ENCODE measurements at places on chromosomes 16 and 17.
A peak's percentile ranks its signal among the peaks of the same experiment; 100 is the strongest.

GRCh38 chr16:48003206-48003907, 152.4 kb downstream of the ABCC12 start:
- no peak for DNase-seq

GRCh38 chr17:45320931-45321461, 4.2 kb upstream of the MAP3K14 start:
- DNase-seq: no peak

GRCh38 chr17:74623693-74624093, at the start of gene CD300E:
CD300E (minus strand) TSS chr17:74623738; CDS start chr17:74623621, 117 bp downstream.
- DNase-seq: no peak

GRCh38 chr17:77006971-77007649, 133.7 kb upstream of the SEC14L1 start:
- DNase-seq: no peak

- DNase-seq: no peak
These were observed 14.0 kb upstream of the SPHK1 start for GRCh38 chr17:76370261-76370993.

DNA sequence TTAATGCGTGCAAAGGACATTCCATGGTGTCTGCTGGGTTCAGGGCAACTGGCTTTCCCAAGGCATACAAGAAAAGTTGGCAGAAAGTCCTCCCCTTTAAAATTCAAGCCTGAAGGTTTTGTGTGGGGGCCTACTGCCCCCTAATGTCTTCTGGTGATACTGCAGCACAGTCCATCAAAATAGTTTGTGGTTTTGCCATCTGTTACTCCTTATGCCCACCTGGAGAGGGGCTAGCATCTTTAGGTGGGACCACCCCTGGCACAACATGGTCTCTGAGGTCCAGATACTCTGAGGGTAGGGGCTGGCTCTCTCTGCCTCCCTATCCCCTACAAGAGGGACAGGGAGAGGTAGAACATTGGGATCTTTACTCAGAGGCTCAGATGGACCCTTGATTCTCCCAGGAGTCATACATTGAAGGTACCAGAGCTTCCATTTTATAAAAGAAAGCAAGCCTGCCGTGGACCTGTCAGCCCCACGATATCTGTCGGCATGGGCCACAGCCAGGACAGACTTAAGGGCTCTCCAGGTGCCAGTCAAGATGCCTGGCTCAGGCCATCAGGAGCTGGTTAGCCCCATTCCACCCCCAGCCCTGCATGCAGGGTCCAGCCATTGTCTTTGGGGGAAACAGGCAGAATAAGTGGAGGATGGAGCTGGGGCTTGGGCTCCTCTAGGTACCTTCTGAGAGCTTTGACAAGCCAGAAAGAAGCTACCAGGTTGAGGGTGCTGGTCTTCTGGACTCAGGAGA, 6.3 kb downstream of the ESRP2 start:
- no peak for DNase-seq

- no peak for DNase-seq
These were observed 860.4 kb upstream of the SOX9 start for GRCh38 chr17:71260366-71260940.

GRCh38 chr17:57109393-57110151, 24.5 kb downstream of the AKAP1 start:
- no peak for DNase-seq

- no peak for DNase-seq
These were observed 116.8 kb downstream of the ANKRD11 start for GRCh38 chr16:89373355-89374110.

DNA sequence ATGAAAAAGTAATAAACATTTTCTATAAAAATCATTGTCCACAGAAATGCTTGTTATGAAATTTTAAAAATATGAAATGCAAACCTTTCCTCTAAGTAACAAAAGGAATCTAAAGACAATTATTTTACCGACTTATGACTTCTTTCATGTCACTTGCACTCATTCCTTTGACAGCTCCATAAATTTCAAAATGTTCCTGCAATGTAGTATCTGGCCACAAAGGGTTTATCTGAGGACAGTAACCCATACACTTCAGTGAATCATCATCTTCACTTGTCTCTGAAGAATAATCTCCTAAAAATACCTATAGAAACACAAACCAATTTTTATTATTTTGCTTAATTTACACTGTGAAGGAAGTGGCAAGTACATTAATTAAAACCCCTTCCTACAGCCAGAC, 25.6 kb upstream of the ABCA10 start:
- DNase-seq: no peak

DNA sequence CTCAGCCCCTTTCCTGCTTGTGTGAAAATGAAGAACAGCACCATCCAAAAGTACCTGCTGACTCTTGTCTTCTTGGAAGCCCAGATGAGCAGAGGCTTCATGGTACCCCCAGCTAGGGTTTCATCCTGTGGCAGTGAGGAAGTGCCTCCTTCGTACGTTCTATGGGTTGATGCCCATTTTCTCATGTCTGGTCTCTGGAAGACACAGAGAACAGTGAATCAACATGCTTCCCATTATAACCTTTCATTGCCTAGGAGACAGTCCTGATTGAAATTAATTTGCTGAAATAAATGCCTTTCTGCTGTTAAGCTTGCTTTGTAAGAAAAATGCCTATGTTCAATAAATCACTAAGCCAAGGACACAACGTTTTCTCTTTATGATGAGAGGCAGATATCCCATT, 36.5 kb downstream of the RCVRN start:
- DNase-seq: no peak

- DNase-seq: no peak
These were observed 61.4 kb downstream of the KATNIP start for GRCh38 chr16:27611340-27611739.

- DNase-seq: no peak
These were observed 354.1 kb upstream of the TNRC6C start for GRCh38 chr17:77604301-77604972.

- no peak for DNase-seq
These were observed 85.0 kb downstream of the NOG start for GRCh38 chr17:56678249-56679114.

DNA sequence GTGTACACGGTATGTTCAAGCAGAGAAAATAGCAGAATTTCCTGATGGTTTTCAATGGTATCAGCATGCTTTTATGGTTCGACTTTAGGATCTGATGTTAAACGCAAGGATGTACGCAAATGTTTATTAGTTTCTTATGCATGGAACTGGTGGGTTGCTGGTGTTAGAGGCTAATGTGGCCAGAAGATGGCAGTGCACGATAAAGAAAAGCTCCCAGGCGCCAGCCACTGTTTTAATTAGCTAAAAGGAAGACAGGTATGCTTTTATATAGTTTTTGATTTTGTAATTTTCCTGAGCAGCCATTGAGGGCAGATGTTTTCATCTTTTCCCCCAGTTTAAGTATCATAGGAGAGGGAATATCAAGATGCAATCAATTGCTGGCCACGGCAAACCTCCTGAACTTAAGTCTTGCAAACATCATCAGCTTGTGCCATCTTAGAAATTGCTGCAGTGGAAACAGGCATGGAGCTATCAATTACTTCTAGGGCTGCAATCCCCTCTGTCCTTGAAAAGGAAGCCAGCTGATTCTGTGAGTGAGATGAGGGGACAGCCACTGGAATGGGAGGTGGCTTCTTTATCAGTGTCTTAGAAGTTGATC, 648.5 kb upstream of the RBFOX1 start:
- peak; percentile 6 for DNase-seq

- DNase-seq: no peak
These were observed 149.1 kb downstream of the PRKCA start for GRCh38 chr17:66451188-66452149.

- no peak for DNase-seq
These were observed 10.5 kb upstream of the SALL1 start for GRCh38 chr16:51161440-51162195.

- DNase-seq: no peak
These were observed 1629.5 kb upstream of the GOT2 start for GRCh38 chr16:60363566-60363965.

DNA sequence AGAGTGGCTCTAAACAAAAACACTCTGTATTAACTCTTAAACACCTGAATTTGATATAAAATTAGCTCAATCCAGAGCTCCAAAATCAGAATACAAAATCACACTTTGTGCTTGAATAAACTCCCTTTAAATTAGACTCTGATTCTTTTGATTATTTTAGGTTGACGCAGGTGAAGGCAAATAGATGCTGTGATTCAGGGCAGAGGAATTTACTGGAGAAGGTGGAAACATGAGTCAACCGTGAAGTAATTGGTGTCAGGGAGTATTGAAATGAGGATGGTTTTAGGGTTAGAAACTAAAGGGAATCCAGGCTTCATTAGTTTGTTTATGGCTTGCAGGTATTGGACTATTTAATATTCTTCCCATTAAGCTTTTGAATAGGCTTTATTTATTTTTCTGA, 37.1 kb upstream of the TEKT1 start:
- no peak for DNase-seq

DNA sequence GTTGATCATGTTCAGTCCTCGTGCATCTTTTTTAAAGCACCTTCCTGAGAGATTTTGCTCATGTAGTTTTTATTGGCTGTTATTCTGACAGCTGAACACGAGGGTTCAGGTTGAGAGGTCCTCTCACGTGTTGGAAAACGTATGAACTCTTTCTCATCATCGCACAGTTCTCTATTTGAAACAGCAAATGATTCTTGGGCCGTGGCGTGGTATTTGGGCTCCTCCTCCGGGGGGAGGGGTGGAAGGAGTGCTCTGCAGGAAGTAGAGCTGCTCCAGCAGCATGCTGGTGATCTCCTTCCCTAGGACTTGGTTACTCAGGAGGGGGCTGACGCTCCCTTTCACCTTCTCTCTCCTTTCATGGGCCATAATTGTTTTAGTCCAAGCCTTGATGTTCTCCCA, 70.4 kb downstream of the KSR1 start:
- DNase-seq: no peak

DNA sequence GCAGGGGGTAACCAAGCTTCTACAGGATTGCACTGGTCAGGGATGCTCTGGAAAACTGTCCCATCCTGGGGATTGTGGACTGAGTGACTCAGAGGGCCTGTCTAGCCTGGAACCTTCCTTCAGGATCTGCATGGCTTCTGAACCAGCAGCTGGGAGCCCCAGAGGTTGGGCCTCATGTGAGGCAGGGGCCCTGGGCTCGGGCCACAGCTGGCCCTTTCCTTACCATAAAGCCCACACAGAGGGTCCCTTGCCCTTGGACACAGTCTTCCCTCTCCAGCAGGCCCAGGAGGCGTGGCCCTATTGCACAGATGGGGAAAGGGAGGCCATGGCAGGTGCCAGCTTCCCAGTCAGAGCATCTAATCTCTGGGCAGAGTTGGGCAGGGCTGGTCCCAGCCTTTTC, 30.5 kb downstream of the ADCY7 start:
- DNase-seq: no peak

DNA sequence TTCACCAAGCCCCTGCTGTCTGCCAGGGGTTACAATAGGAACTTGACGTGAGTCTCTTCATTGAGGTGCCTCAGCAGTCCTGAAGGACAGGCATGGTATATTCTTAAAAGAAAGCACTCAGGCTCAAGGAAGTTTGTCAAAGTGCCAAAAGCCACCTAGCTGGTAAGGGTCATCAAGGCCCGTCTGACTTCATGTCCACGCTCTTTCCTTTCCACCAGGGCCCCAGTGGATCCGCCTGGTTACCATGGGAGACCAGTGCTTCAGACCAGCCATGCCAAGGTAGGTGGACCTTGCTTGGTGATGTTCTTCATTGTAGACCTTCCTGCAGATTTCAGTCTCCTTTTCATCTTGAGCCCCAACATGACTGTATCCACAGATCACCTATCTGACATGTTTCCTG, 27.6 kb upstream of the CCL1 start:
- no peak for DNase-seq

GRCh38 chr17:43224146-43224705, 4.2 kb downstream of the CCDC200 start:
- DNase-seq: no peak

- DNase-seq: no peak
These were observed 371.5 kb downstream of the KIF2B start for GRCh38 chr17:54194268-54194667.

- DNase-seq: no peak
These were observed 4.8 kb downstream of the CD2BP2 start for GRCh38 chr16:30350134-30350871.

- DNase-seq: no peak
These were observed 42.4 kb upstream of the LONP2 start for GRCh38 chr16:48201515-48202201.

DNA sequence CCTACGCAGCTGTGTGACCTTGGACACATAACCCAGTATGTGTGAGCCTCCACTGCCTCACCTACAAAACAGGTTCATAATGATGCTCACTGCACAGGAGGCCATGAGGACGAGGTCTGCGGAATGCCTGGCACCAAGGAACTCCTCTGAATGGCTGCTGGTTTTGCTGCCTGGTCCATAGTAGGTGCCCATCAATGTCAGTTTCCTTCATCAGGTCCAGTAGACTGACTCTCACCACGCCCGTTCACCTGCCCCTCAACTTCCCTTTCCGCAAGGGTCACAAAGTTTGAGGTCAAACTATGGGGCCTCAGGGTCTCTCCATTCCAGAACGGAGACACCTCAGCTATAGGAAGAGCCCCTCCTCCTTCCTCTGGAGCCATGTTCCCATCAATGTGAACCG, 8.8 kb downstream of the PNMT start:
- no peak for DNase-seq

GRCh38 chr16:84730406-84731106, 30.8 kb downstream of the USP10 start:
- DNase-seq: peak; percentile 17

DNA sequence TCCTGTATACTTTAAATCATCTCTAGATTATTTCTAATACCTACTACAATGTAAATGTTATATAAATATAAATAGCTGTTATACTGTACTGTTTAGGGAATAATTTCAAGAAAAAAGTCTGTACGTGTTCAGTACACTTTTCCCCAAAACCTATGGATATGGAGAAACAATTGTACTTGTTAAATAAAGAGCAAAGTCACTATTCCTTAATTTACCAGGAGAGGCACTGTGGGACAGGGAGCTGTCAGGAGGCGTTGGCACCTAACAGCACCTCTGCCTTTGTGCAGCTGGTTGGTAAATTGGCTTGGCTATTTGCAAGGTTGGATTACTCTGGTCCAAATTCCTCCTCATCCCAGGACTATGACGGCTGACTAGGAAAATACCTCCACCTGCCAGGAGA, 28.0 kb downstream of the CRHR1 start:
- DNase-seq: peak; percentile 21

DNA sequence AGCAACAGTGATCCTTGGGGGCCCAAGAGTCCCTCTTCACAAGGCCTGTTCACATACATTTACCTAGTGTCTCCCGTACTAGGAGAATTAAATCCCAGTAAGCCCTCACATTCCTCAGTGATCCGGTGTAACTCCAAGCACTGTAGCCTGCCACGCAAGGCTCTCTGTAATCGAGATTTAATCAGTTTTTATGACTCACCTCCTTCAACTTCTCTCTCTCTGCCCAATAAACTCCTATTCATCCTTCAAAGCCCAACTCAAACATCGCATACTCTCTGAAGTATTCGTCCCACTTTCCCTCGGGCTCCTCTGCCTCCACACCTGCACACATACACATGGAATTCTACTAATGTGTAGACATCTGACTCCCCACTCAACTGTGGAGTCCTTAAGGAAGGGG, 141.8 kb downstream of the CMIP start:
- no peak for DNase-seq

DNA sequence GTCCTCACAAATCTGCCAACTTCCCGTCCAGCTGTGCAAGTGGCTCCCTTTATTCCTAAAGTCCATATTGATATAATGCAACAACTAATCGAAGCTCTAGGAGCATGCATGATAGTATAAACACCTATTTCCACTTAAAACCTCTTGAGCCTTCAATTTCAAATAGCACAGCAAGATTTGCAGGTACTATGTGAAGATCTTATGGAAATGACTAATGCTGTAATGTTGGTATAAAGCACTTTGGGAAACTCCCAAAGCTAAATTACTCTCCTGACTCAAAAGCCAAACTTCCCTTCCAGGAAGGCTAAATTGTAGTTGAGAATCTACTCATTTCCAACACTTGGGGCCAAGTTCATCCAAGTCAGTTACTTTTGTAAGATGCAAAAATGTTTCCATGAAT, 287.6 kb upstream of the CDH11 start:
- no peak for DNase-seq

Data from NCI-H2081 (cell line).